Stimulated activated CD4-positive, alpha-beta T cell treated with anti-CD3 and anti-CD28 coated beads, TNF-alpha, amount 100 ng/mL, for 4 hours (primary cell): ENCODE measurements at places on chromosomes 2 and 18.

- no peak for DNase-seq
Measured at GRCh38 chr2:26555246-26556133, 77.6 kb upstream of the OTOF start.

DNA sequence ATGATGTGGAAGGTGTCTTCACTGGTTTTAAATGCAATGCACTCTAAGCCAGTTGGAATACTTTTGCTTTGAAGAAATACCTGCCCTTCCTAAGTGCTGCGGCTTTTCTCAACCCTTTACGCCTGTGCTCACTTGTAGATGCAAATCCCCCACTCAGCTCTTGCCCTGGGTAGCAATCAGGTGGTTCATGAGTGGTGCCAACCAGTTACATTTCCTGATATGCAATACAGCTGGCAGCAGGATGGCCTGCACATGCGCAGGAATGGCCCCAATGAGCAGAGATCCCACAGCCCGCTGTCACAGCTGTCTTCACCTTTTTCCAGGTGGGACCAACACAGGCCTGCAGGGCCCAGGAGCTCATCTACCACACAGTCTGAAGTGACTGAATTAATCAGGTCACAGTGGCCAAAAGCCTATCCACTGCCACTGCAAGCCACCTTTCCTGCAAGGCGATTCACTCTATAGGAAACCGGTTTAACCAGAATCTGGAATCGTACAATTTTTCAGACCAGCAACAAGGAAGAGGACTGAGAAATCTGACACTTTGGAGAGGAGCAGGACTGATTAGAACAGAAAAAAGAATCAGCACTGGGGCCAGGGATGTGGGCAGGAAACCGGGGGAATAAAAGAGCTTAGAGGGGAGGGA is 247.8 kb downstream of the MYT1L start:
- no peak for DNase-seq

DNA sequence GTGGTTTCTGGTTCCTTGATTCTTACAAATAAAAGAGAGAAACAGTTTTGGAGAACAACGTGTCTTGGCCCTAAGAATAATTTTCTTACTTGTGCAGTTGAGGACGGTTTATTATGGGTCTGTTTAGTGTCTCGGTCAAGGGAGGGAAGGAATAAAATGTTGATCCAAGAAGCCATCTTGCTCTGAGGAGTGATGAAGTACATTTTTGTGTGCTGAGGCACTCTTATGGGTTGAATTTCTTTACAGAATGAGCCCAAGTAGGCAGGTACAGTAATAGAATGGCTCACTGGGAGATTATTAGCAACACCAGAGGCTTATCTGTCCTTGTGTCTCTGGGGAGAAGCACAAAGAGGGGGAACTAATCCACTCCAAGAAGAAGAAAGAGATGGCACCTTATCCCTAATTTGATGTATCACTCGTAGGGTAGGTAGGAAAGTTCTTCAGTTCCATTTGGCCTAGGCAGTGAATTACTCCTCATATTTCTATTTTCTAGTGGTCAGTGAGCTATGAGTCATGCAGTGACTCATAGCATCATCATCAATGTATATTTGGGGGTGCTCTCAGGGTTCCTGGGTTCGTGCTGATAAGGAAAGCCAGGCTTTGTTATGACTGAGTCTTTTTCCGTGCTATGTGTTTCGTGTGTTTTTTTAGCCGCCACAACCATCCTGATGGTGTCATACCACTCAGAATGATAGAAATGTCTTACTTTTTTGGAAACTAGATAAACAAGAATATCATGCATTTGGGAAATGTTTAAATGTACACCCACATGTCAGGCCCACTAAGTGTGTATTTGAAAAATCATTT is 250.1 kb upstream of the CTAGE1 start:
- DNase-seq: no peak

- no peak for DNase-seq
Measured at GRCh38 chr2:233503947-233504637, 62.5 kb downstream of the USP40 start.

DNA sequence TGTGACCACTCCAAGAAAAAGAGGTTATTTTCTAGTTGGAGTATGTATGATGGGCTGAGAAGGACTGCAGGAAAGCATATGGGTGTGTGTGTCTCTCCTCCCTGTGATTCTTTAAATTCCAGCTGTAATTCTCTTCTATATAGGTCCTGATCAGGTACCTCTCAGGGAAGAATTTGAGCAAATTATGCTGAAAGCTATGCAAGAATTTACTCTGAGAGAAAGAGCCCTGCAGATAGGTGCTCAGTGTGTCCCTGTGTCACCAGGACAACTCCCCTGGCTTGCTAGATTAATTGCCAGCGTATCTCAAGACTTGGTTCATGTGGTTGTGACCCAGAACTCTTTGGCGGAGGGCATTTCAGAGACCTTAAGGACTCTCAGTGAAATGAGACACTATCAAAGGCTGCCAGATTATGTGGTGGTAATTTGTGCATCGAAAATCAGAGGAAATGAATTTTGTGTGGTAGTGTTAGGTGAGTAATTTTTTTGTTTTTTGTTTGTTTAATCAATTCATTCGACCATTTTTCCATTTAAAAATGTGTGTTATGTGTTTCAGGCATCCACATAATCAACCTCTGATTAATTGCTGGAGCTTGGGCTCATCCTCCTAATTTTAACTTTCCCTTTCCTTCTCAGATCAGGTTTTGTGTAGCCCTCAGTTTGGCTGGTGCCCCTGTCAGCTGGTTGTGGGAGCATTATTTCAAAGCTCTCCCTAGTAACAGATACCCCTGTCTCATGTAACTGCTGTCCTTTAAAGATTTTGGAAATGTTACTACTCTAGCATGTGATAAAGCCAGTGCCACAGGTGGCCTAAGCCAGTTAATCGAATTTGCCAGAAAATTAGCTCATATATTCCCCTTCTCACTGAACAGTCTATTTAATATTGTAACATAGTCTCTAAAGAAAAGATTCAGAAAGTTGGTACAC is 150.9 kb downstream of the ESCO1 start:
- no peak for DNase-seq
